ENCODE measurements at places on chromosomes 5 and 9. TPM values are rescaled to one million over a fixed set of nuclear protein-coding genes. Genes with fewer than 3 reads are reported as not detected.

The BTNL8 gene
- total RNA-seq, result not detected

The PCDHB9 gene
- 0.16 TPM for total RNA-seq

The HBEGF gene
- 0.47 TPM for total RNA-seq

The SHB gene
- 11.5 TPM for total RNA-seq

The EXD3 gene
- total RNA-seq, result 9.5 TPM

The TMEM171 gene
- 0.26 TPM for total RNA-seq

The DMRTA1 gene
- 0.47 TPM for total RNA-seq

The C1QTNF2 gene
- 0.86 TPM for total RNA-seq

The MEIKIN gene
- total RNA-seq, result not detected

The GLRA1 gene
- total RNA-seq, result not detected

The SLC4A9 gene
- not detected for total RNA-seq

The CTXN3 gene
- total RNA-seq, result not detected

The CDKN2B-AS1 gene
- total RNA-seq, result 5.6 TPM

The TMEFF1 gene
- 2.3 TPM for total RNA-seq

The ZNF879 gene
- total RNA-seq, result 4.1 TPM

The PRR16 gene
- 1.6 TPM for total RNA-seq

The SLC25A2 gene
- total RNA-seq, result not detected

The SLC45A2 gene
- under 0.01 TPM for total RNA-seq

The CCDC180 gene
- total RNA-seq, result 5.2 TPM

The RASA1 gene
- 29.3 TPM for total RNA-seq

The SV2C gene
- not detected for total RNA-seq

The GABRA6 gene
- total RNA-seq, result not detected

The ATOSB gene
- total RNA-seq, result 19.5 TPM

The WNT8A gene
- not detected for total RNA-seq

The PCDHA12 gene
- total RNA-seq, result under 0.01 TPM

The SPAAR gene
- total RNA-seq, result 0.17 TPM

The ZNF462 gene
- total RNA-seq, result 14.0 TPM

The TMEM215 gene
- total RNA-seq, result not detected

The TMED9 gene
- 152 TPM for total RNA-seq

The SRD5A1 gene
- total RNA-seq, result 13.6 TPM

The SNCB gene
- 0.32 TPM for total RNA-seq

The PCDHA9 gene
- total RNA-seq, result 0.16 TPM

The CCL19 gene
- total RNA-seq, result not detected

The PCDHB5 gene
- total RNA-seq, result 3.3 TPM

The TLX3 gene
- total RNA-seq, result not detected

The FBP1 gene
- total RNA-seq, result not detected

The PALM2AKAP2 gene
- 1.9 TPM for total RNA-seq

The PTGES gene
- total RNA-seq, result 48.9 TPM

The RFESD gene
- total RNA-seq, result 3.2 TPM

The TSSK1B gene
- total RNA-seq, result 0.16 TPM

The SOWAHA gene
- total RNA-seq, result under 0.01 TPM
